ENCODE measurements at places on chromosomes 16 and 17. TPM values are rescaled to one million over a fixed set of nuclear protein-coding genes. Genes with fewer than 3 reads are reported as not detected.
A peak's percentile ranks its signal among the peaks of the same experiment; 100 is the strongest.

DNA sequence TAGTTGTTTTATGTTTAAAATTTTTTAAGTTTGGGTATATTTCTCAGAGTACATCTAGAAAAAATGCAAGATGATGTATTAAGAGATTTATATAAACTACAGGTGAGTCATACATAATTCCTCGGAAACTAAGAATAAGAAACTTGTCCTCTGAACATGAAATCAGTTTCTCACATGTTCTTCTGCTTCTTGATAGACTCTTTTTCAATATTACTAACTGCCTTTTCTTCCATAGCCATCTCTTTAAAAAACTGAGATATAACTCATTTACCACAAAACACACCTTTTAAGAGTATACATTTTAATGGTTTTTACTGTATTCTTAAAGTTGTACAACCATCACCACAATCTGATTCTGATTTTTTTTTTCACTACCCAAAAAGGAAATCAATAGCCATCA lies 238.4 kb upstream of the AXIN2 start:
- H3K27me3 ChIP-seq: no peaks in the 10 kb centered on the region
- no peak overlapping the region for H3K4me3 ChIP-seq
- no peaks in the 10 kb centered on the region for H3K4me1 ChIP-seq
- no peak for DNase-seq
- peaks cover 19% of the 10 kb centered on the region for H3K36me3 ChIP-seq
- no peak overlapping the region for H3K27ac ChIP-seq

DNA sequence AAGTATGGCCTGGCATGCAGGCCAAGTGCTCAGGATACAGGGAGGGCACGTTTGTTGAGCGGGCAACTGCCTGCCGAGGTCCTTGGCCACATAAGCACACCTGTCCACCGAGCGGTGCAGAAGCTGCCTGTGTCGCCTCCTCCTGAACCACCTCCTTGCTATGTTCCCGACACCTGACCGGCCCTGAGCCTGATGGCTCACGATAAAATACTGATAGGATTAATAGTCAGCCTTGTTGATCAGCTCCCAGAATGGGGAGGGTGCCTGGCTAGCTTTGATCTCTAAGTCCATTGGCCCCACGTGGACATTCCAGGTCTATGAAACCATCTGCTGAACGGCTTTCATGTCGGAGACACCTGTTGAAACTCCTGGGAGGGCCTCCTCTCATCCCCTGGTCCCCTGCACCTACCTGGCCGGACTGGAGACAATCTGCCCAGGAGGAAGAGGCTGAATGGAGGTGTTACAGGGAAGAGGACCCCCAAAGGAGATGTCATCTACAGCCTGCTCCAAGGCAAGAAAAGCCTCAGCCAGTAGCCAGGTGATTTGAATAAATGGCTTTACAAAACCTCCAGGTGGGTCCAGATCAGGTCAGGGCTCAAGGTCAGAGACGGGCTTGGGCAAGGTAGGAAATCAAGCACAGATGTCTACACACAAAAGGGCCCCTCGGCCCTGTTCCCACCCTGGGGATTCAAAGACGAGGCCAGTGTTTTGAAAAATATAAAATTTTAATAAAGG lies 33.4 kb downstream of the AXIN2 start:
- peak overlapping the region; percentile 79 for H3K27ac ChIP-seq
- H3K4me1 ChIP-seq: peaks cover 56% of the 10 kb centered on the region
- no peak for DNase-seq

DNA sequence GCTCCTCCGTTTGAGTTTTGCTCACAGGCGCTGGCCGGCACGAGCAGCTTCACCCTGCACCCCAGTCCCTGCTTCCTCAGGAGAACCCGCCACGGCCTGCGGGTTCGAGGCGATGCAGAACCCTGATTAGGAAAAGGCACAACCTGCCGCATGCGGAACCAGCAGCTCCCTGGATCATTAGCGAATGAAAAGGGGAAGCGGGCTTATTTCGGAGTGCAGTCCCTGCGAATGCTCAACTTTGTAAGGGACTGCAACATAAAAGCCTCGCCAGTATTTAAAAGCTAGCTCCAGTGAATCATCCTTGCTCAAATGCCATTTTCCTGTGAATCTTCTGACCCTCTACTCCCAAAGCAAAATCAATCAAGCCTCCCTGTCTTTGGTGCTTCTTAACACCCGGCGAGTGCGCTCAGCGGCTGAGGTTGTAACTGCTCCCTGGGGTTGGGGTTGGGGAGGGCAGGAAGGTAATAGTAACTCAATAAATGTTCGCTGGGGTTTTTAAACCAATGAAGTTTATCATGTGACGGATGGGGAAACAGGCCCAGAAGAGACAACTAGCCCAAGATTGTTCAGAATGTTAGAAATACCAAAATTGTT lies 678 bp upstream of the AKAP10 start:
- no peak for DNase-seq
- peaks cover 19% of the 10 kb centered on the region for H3K4me1 ChIP-seq
- peak overlapping the region; percentile 91 for H3K4me3 ChIP-seq
- peaks cover 15% of the 10 kb centered on the region for H3K36me3 ChIP-seq
- no peaks in the 10 kb centered on the region for H3K27me3 ChIP-seq

- H3K27me3 ChIP-seq: peaks cover 2% of the 10 kb centered on the region
- H3K27ac ChIP-seq: no peak overlapping the region
- H3K36me3 ChIP-seq: no peaks in the 10 kb centered on the region
- H3K4me3 ChIP-seq: no peak overlapping the region
- H3K4me1 ChIP-seq: peaks cover 12% of the 10 kb centered on the region
- DNase-seq: no peak
These were observed 372.2 kb upstream of the CDH5 start for GRCh38 chr16:65994291-65994690.

DNA sequence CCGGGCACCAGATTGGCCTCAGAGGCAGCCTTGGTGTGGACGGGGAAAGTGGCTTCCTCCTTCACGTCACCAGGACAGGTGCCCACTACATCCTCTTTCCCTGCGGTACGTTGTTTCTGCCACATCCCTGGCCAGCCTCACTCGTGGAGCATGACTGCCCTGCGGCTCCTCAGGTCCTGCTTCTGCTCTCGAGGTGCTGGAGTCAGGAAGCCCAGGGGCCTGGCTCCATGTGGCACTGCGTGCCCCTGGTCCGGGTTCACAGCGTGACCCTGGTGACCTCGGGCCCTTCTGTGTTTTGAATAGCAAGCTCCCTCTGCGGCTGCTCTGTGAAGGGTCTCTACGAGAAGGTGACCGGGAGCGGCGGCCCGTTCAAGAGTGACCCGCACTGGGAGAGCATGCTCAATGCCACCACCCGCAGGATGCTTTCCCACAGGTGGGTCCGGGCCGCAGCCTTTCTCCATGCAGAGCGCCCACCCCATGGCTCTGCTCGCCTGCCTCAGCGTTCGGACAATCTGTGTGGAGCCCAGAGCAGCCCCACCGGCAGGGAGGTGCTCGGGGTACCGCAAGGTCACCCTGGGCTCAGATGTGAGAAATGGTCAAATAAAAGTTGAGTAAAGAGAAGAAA lies 13.5 kb downstream of the RGS11 start:
- DNase-seq: no peak
- no peak overlapping the region for H3K27ac ChIP-seq
- no peak overlapping the region for H3K4me3 ChIP-seq
- H3K4me1 ChIP-seq: no peaks in the 10 kb centered on the region
- peaks cover 21% of the 10 kb centered on the region for H3K36me3 ChIP-seq

The TMEM92 gene
- total RNA-seq: 2.7 TPM

The SEZ6L2 gene
- total RNA-seq: 30.4 TPM

The IL4R gene
- total RNA-seq: 6.8 TPM

The UMOD gene
- not detected for total RNA-seq

The KRT12 gene
- not detected for total RNA-seq

DNA sequence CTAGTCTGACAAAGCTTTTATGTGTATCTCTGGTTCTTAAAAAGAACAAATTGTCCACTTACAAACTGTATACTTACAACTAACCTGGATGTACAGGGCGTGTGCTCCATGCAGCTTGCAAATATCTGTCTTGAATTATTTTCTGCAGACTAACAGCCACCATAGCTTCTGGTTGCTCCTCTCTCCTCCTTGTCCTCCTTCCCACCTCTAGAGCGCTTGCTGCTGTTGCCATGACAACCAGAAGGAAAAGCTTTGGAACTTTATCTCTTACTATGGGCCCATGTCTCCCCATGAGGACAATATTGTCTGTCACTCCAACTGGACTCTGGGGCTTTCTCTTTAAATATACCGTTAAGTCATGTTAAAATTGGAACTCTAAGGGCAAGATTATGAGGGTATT lies 71.5 kb upstream of the DHX40 start:
- H3K27ac ChIP-seq: no peak overlapping the region
- H3K4me3 ChIP-seq: no peak overlapping the region
- H3K36me3 ChIP-seq: no peaks in the 10 kb centered on the region
- H3K4me1 ChIP-seq: peaks cover 11% of the 10 kb centered on the region
- no peaks in the 10 kb centered on the region for H3K27me3 ChIP-seq

The TIMP2 gene
- 106 TPM for total RNA-seq

- no peak for DNase-seq
- H3K4me1 ChIP-seq: no peaks in the 10 kb centered on the region
- peaks cover 7% of the 10 kb centered on the region for H3K27me3 ChIP-seq
- H3K27ac ChIP-seq: no peak overlapping the region
These were observed 142.3 kb downstream of the ABCC12 start for GRCh38 chr16:48013491-48013901.

- H3K36me3 ChIP-seq: no peaks in the 10 kb centered on the region
- no peak overlapping the region for H3K4me3 ChIP-seq
- no peak for DNase-seq
- peaks cover 32% of the 10 kb centered on the region for H3K4me1 ChIP-seq
- H3K27ac ChIP-seq: peak overlapping the region; percentile 83
These were observed 47.4 kb downstream of the AXIN2 start for GRCh38 chr17:65514082-65514481.

- peak overlapping the region; percentile 1 for H3K4me3 ChIP-seq
- H3K36me3 ChIP-seq: peaks cover 3% of the 10 kb centered on the region
- no peak for DNase-seq
- peaks cover 33% of the 10 kb centered on the region for H3K4me1 ChIP-seq
- H3K27me3 ChIP-seq: no peaks in the 10 kb centered on the region
These were observed 65.7 kb downstream of the CENPV start for GRCh38 chr17:16287563-16288027.

The EPX gene
- not detected for total RNA-seq

- no peaks in the 10 kb centered on the region for H3K27me3 ChIP-seq
- no peak overlapping the region for H3K27ac ChIP-seq
- DNase-seq: no peak
- H3K36me3 ChIP-seq: peaks cover 2% of the 10 kb centered on the region
- no peaks in the 10 kb centered on the region for H3K4me1 ChIP-seq
These were observed 2286.4 kb downstream of the TP53TG3F start for GRCh38 chr16:35745821-35746248.

The PTGES3L gene
- 1.5 TPM for total RNA-seq

DNA sequence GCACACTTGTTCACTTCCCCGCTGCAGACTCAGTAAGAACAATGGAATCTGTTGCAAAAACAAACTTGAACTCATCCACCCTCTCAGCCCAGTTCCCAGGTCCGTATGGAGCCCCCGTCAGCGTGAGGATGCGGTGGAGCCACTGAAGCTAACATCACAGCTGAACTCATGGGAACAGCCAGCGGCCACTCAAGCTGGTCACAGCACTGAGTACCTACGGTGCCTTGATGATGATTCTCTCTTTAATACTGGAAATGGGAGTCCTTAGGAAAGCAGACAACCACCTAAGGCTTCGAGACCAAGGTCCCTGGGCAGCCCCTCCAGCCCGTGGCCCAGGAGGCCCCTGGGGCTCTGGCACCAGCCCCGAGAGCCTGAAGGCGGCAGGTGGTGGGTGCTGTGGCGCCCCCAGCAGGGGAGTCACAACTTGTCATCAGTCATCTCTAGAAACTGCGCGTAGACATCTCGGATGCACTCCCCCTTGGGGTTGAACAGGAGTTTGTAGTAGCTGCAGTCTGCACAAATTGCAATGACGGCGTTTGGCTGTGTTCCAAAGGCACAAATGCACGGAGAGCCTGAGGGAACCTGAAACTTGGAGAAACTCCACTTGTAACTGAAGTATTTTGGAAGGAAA lies 31.0 kb upstream of the RHOT1 start:
- H3K36me3 ChIP-seq: no peaks in the 10 kb centered on the region
- no peak overlapping the region for H3K4me3 ChIP-seq
- DNase-seq: peak; percentile 83
- H3K4me1 ChIP-seq: peaks cover 17% of the 10 kb centered on the region
- H3K27me3 ChIP-seq: peaks cover 2% of the 10 kb centered on the region
- peak overlapping the region; percentile 83 for H3K27ac ChIP-seq

- H3K36me3 ChIP-seq: peaks cover 11% of the 10 kb centered on the region
- H3K4me1 ChIP-seq: peaks cover 2% of the 10 kb centered on the region
- no peak overlapping the region for H3K27ac ChIP-seq
- DNase-seq: no peak
- H3K27me3 ChIP-seq: no peaks in the 10 kb centered on the region
These were observed 15.4 kb downstream of the KIFC3 start for GRCh38 chr16:57786632-57787518.

DNA sequence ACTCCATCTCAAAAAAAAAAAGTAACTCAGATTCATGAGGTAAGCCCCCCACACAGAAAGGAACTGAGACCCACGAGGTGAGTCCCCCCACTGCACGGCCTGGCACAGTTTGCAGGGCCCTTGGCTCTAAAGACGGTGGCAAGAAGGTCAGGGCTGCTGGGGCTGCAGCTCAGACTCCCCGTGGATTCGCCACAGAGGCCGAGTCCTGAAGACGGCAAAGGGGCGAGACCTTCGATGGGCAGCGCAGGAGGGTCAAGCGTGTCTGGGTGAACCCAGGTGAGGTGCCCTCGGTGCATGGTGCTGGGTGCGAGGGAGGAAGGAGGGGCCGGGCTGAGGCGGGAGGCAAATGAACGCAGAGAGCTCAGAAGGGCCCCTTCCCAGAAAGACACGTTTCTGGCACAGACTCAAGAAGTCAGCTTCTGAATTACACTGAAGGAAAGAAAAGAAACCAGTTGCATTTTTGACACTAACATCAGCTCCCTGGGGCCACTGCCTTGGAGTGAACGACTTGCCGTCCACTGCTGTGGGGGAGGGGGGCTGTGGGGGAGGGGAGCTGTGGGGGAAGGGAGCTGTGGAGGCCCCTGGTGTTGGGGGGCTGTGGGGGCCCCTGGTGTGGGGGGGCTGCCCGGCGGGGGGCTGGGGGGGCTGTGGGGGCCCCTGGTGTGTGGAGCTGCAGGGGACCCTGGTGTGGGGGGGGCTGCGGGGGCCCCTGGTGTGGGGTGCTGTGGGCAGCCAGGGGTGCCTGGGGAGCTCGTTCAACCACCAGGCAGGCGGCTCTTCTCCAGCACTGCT lies 69.8 kb upstream of the METRNL start:
- H3K27me3 ChIP-seq: no peaks in the 10 kb centered on the region
- no peak overlapping the region for H3K4me3 ChIP-seq
- peaks cover 28% of the 10 kb centered on the region for H3K4me1 ChIP-seq
- peaks cover 32% of the 10 kb centered on the region for H3K36me3 ChIP-seq

- H3K27me3 ChIP-seq: no peaks in the 10 kb centered on the region
- DNase-seq: no peak
- H3K36me3 ChIP-seq: no peaks in the 10 kb centered on the region
- H3K4me3 ChIP-seq: no peak overlapping the region
These were observed 166.9 kb downstream of the CDH13 start for GRCh38 chr16:82793528-82794245.

GRCh38 chr17:38571833-38572668 lies 33.7 kb downstream of the SRCIN1 start:
- peaks cover 72% of the 10 kb centered on the region for H3K27me3 ChIP-seq
- H3K27ac ChIP-seq: no peak overlapping the region
- peaks cover 9% of the 10 kb centered on the region for H3K4me1 ChIP-seq
- no peaks in the 10 kb centered on the region for H3K36me3 ChIP-seq
- DNase-seq: no peak
- peak overlapping the region; percentile 63 for H3K4me3 ChIP-seq

- no peak overlapping the region for H3K4me3 ChIP-seq
- H3K27ac ChIP-seq: no peak overlapping the region
- peak; percentile 41 for DNase-seq
- peaks cover 12% of the 10 kb centered on the region for H3K36me3 ChIP-seq
- no peaks in the 10 kb centered on the region for H3K4me1 ChIP-seq
- no peaks in the 10 kb centered on the region for H3K27me3 ChIP-seq
These were observed 276.5 kb downstream of the XYLT1 start for GRCh38 chr16:17194190-17194780.

The ATAD5 gene
- total RNA-seq: 9.7 TPM
